Retina (tissue), 1 donor: ENCODE measurements at places on chromosomes 4 and X.

DNA sequence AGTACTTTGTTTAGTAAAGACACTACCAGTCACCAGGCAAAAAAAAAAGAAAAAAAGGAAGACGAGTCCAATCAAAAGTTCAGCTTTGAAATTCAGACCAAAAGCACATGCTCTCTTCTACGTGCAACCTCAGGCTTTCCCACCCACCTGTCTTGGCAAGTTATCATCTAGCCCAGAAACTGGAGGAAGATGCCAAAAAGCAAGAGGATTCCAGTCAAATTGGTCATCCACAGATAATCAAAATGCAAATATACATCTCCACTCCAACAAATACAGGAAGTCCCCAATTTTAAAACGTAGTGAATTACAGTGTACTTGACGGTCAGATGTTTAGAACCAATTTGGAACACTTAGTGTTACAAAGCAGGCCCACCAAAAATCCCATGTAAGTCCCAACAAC is 96.5 kb downstream of the PALLD start:
- DNase-seq, result no peak

GRCh38 chr4:48340276-48340964 is 909 bp upstream of the SLAIN2 start:
- no peak for DNase-seq

GRCh38 chr4:26039639-26040359 is 125.8 kb downstream of the SMIM20 start:
- no peak for DNase-seq

DNA sequence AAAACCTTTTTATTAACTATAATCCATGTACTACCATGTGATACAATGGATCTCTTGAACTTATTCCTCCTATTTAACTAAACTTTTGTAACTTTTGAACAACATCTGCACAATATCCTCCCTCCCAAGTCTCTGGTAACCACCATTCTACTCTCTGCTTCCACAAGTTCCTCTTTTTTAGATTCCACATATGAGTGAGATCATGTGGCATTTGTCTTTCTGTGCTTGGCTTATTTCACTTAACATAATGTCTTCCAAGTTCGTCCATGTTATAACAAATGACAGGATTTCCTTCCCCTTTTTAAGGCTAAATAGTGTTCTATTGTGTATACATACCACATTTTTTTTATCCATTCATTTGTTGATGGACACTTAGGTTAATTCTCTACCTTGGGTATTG is 28.1 kb downstream of the DCAF8L1 start:
- no peak for DNase-seq

DNA sequence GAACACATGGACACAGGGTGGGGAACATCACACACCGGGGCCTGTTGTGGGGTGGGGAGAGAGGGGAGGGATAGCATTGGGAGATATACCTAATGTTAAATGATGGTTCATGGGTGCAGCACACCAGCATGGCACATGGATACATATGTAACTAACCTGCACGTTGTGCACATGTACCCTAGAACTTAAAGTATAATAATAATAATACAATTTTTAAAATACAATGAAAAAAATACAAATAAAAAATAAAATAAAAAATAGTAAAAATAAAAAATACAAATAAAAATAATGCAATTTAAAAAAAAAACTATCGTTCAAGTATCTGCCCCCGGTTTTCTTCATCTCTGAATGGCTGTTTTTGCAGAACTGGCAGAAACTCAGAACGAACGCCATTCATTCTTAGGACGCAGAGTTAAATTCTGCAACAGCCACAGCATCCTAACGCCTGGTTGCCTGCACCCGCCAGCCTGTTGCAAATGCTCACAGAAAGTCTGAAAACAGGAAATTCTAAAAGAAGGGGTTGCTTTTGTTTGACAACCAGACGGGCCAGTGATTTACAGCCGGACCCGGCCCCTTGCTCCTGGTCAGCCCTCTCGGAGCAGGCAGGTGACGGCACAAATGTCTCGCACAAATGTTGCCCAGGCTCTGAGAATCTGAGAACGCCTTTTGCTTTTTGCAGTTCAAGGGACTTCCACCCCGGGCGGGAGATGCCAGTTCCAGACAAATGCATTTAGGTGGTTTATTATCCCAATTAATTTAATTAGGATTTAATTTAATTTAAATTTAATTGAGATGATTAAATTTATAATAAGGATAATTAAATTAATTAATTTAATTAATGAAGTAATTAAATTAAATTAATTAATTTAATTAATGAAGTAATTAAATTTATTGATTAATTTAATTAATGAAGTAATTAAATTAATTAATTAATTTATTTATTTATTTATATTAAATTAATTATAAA is 47.8 kb downstream of the CRLF2 start:
- no peak for DNase-seq
